CD4-positive, alpha-beta T cell treated with Interleukin-17A for 1 hour (primary cell): ENCODE measurements at places on chromosomes 6 and 20.

- no peak for DNase-seq
These were observed 78.3 kb downstream of the ZDHHC14 start for GRCh38 chr6:157459327-157459726.

- DNase-seq: no peak
These were observed 202.0 kb upstream of the ZNF184 start for GRCh38 chr6:27674882-27675281.

DNA sequence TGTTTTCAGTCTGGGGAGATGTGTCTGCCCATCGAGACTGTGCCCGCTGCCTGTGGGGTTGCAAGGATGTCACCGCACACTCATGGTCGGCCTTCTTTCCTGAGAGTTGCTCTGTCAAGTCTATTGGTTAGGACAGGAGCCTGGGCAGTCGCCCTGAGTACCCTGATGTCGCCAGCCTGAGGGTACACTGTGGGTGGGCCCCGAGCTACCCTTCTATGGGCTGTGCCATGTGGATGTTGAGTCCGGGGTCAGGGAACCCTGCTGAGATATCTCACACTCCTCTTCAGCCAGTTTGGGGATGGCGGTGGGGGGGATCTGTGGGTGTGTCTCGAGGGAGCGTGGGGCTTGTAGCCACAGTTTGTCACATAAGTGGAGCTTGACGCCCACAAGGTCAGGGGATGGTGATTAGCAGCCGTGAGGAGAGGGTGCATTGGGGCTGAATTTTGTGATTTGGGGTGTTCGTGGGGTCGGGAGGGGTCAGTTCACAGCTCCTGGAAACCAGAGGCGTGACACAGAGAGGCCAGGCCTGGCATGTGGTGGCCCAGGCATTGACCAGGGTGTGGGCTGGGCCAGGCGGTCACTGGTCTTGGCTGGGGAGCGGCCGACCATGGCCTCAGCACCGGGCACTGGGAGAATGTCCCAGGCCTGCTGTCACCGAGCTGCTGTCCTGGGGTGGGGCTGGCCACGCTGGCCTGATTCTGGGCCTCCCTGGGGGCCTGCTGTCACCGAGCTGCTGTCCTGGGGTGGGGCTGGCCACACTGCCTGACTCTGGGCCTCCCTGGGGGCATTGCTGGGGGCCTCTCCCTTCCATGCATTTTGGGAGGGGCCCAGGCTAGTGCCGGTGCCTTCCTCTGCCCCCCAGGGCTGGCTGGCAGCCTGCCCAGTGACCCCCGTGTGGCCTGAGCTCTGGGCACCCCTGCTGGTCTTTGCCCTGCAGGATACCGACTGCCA, 1.6 kb upstream of the NPBWR2 start:
- no peak for DNase-seq

DNA sequence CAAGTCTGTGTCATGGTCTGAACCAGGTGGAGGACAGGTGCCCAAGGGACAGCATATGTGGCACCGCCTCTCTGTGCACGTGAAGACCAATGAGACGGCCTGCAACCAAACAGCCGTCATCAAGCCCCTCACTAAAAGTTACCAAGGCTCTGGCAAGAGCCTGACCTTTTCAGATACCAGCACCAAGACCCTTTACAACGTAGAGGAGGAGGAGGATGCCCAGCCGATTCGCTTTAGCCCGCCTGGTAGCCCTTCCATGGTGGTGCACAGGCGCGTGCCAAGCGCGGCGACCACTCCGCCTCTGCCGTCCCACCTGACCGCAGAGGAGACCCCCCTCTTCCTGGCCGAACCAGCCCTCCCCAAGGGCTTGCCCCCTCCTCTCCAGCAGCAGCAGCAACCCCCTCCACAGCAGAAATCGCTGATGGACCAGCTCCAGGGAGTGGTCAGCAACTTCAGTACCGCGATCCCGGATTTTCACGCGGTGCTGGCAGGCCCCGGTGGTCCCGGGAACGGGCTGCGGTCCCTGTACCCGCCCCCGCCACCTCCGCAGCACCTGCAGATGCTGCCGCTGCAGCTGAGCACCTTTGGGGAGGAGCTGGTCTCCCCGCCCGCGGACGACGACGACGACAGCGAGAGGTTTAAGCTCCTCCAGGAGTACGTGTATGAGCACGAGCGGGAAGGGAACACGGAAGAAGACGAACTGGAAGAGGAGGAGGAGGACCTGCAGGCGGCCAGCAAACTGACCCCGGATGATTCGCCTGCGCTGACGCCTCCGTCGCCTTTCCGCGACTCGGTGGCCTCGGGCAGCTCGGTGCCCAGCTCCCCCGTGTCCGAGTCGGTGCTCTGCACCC, 109.5 kb upstream of the RAB32 start:
- no peak for DNase-seq

GRCh38 chr6:135162678-135163439, 18.2 kb upstream of the MYB start:
- peak; percentile 51 for DNase-seq

DNA sequence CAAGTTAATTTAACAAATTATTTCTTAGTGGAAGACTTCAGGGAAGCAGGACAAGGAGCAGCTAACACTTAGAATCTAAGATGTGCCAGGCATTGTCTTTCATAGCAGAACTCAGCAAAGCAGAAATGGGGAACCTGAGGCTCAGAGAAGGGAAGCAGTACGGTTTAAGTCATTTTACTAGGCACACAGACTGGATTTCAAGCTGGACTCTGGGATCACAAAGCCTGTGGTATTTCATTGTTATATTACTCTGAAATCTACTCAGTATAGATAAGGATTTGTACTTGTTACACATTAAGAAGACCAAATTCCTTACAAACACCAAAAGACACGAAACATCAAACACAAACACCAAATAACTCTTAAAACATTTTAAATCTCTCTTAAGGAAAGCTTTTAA, 199.6 kb downstream of the ISM1 start:
- DNase-seq: no peak

- no peak for DNase-seq
These were observed 8.4 kb upstream of the TMEM200A start for GRCh38 chr6:130357436-130357835.

GRCh38 chr20:20664795-20665589, 47.5 kb downstream of the RALGAPA2 start:
- peak; percentile 29 for DNase-seq

GRCh38 chr20:34190679-34191090, 50.5 kb upstream of the ASIP start:
- DNase-seq: peak; percentile 13

DNA sequence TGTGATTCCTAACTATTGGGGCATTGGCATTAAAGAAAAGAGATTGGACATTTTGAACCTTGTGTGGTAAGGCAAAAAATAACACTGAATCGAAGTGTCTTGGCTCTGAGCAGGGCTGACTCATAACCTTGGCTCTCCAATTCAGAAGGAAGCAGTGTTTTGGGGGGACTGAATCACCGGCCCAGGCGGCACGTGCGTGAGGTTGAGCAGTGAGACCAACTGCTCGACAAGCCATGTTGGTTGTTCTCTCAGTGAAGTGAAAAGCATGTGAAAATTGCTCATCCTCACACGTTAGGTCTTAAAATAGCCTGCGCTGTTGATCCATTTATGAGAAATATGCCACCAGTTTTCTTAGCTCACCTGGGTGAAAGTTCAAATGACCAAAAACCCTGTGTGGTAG, 137.8 kb upstream of the SPACA1 start:
- DNase-seq: no peak

GRCh38 chr6:20169786-20170185, 42.5 kb downstream of the MBOAT1 start:
- DNase-seq: no peak

- DNase-seq: no peak
These were observed 99.0 kb upstream of the AKAP12 start for GRCh38 chr6:151140767-151141166.

- no peak for DNase-seq
These were observed 166.7 kb downstream of the CDH26 start for GRCh38 chr20:60124776-60125381.

DNA sequence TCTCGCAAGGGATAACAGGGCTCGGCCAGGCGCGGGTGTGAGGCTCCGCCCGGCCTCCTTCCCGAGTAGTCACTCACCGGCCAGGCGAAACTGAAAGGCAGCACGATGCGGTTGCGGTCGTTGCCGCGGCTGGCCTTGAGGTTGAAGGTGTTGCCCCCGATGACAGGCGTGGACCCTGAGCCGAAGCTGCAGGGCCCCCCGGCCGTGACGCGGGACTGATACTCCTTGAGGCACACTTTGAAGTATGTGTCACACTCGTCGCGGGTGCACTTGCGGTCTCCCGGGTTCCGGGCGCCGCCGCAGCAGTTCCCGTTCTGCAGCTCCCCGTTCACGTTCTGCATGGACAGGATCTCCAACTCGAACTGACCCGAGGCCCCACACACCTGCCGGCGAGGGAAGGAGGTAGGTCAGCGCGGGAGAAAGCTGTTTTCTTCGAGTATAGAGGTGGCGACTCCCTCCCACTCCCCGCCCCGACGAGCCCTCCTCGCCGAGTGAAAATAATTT, 1.1 kb downstream of the JAG1 start:
- peak; percentile 15 for DNase-seq

GRCh38 chr6:170212956-170213636, 77.8 kb downstream of the DLL1 start:
- DNase-seq: no peak

GRCh38 chr6:170224694-170225660, 65.9 kb downstream of the DLL1 start:
- no peak for DNase-seq

GRCh38 chr6:51339728-51340127, 521.1 kb downstream of the TFAP2B start:
- DNase-seq: no peak

DNA sequence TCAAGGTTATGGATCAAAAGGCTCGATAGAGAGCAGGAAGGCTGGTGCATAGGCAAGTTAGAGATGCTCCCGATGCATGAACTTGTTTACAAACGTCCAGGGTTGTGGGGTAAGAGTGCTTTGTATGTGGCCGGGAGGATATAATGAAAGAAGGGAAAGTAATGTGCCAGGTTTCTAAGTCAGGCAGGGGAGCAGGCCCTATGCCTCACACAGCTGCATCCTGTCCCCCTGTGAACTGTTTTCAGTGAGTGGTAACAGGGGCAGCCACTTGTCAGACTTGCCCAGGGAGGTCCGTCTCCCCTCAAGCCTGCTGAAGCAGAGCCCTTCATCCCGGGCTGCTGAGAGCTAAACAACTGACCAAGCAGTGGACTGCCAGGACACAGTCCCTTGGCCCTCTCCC, 19.4 kb downstream of the KCNK5 start:
- no peak for DNase-seq

- DNase-seq: no peak
These were observed 48.5 kb upstream of the NOP56 start for GRCh38 chr20:2603816-2604505.

DNA sequence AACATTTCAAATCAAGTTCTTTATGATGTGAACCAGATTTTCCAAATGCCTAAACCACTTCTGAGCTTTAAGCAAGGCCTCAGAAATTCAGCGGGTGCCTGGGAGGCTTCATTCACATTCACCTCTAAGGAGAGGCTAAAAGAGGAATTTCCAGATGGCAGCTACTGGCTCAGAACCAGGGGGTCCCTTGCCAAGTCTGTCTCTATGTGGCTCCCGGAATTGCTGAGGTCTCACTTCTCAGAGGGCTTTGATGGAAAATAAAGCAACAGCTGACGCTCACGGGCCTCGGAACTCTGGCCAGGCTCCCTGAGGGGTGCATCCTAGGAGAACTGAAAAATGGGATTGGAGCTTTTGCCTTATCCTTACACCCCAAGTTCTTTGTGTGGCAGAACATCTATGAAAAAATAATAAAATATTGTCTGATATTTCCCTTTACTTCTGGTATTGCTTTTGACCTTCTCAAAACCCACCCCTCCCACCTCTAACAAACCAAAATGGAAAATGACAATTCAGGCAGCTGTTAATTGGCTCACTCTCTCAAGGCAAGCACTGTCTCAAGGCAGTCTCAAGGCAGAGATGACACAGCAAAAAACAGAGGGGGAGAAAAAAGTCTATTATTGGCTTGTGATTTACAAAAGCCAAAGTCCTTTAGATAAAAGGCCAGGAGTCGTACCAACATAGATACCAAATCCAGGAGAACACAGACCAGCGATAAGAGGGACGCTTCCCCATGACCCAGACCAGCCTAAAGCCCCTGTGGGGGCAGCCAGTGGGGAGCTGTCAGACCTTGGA, 21.8 kb upstream of the LRRN4 start:
- DNase-seq: no peak

DNA sequence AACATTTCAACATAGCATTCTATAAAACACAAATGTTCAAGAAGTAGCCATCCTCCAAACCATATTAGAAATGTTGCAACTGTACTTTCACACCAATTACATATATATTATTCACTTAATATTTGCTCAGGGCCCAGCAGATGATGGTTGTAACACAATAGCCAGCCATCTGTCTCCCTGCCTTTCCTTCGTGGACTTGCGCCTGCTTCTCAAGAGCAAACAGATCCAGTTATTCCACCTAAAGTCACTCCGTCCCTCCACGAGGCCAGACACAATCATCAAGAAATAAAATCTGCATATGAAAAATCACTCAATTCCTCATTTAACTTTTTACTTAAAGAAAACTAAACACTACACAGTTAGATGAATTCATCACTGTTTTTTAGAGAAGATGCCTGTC, 160.4 kb downstream of the RALGAPA2 start:
- DNase-seq: no peak

DNA sequence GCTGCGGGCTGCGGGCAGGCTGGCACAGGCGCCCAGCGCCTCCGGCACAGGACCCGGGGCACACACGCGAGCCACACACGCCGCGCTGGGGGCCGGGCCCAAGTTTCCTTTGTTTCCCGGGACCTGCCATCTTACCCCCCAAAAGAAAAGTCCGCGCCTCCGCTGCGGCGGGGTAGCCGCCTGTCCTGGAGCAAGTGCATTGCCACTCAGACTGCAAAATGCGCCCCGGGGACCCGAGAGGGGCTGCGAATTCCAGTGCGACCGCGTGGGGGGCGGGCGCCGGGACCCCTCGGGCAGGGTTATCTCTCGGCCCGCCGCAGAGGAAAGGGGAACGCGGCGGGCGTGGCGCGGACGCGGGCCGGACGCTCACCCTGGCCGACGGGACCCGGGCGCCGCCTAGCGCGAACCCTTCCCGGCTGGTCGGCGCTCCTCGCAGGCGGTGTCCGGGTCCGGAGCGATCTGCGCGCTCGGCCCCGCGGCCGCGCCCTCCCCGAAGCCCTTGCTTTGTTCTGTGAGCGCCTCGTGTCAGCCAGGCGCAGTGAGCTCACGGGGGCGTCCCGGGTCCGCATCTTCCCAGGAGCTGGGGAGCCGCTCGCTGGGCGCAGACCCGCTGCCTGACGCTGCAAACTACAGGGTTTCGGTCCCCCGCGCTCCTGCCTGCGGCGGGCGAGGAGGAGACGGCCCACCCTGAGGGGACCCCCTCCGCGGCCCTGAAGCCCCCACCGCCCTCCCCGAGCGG, 639 bp upstream of the CD24 start:
- no peak for DNase-seq

DNA sequence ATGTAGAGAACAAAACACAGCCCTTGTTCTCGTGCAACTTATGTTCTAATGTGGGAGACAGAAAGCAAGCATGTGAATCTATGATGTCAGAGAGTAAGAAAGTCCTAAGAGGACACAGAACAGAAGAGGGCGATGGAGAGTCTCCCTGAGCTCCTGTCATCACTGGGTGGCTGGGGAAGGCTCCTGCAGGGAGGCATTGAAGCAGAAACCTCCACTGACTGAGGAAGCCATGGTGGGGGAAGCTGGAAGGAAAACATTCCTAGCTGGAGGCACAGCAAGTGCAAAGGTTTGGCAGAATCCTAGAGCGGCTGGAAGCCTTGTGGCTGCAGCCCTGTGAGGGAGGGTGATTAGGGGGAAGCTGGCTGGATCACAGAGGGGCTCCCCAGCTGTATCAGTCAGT, 248.0 kb downstream of the CDH26 start:
- no peak for DNase-seq
